ENCODE measurements at places on chromosomes 1 and 21. TPM values are rescaled to one million over a fixed set of nuclear protein-coding genes. Genes with fewer than 3 reads are reported as not detected.
A peak's percentile ranks its signal among the peaks of the same experiment; 100 is the strongest.

DNA sequence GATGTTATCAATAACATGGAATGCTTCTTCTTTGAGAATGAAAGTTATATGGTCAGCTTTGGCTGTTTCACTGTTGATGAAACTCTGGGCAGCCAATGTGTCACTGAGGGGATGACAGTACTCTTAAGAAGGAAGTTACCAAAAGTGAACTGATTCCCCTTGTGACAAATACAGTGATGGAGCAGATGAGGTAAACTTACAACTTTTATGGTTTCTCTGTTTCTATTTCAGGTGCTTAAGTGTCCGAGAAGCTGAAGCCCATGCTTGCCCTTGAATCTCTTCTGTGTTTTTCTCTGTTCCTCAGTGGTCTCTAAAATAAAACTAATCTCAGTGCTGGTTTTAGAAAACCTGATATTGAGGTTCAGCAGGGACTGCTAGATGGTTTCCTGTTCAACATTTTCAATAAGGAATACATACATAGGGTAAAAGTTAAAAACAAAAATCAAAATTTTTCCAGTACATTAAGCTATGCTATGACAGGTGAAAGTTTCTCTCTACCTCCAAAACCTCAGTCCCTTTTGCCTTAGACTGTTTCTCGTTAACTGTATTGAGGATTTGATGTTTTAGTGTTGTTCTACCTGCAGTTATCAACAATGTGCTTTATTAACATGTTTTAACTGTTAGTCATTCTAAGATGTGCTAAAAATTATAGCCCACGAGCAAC, 454.4 kb upstream of the ADGRL4 start:
- no peak for DNase-seq

- DNase-seq: no peak
These were observed 34.7 kb downstream of the RNF11 start for GRCh38 chr1:51270751-51271150.

RPL11 gene
- 1,701 TPM for total RNA-seq

ST6GALNAC3 gene
- 2.5 TPM for total RNA-seq

SLC35D1 gene
- 10.5 TPM for total RNA-seq

RGS13 gene
- total RNA-seq: not detected

S100B gene
- not detected for total RNA-seq

DNA sequence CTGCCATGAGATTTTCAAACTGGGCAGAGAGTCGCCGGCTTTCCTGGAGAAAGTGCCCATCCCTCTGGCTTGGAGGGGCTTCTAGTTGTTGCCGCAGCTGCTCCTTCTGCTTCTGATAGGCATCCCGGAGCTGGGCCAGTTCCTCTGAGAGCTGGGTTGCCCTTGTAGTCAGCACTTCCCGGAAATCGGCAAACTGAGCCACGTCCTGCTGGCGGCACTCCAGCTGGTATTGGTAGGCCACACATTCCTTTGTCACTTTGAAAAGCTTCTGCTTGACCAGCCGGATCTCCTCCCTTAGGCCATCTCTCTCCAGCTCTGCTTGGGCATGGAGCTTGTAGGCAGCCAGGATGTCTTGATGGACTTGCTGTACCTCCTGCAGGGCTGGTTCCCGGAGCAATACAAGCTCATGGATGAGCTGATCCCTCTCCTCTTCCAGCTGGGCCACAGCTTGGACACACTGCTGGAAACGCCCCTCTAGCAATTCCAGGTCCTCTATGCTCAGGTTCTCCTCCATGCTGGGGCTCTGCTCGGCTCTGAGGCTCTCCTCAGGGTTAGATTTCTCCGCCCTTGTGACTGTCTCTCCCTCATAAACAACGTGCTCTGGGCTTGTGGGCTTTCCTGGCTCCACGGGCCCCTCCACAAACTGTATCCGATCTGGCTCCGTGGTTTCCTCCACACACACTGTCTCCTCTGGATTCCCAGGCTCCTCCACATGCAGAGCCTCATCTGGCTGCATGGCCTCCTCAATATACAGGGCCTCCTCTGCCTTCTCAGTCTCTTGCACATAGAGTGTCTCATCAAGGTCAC, 7.3 kb downstream of the SYNC start:
- DNase-seq: no peak

DNA sequence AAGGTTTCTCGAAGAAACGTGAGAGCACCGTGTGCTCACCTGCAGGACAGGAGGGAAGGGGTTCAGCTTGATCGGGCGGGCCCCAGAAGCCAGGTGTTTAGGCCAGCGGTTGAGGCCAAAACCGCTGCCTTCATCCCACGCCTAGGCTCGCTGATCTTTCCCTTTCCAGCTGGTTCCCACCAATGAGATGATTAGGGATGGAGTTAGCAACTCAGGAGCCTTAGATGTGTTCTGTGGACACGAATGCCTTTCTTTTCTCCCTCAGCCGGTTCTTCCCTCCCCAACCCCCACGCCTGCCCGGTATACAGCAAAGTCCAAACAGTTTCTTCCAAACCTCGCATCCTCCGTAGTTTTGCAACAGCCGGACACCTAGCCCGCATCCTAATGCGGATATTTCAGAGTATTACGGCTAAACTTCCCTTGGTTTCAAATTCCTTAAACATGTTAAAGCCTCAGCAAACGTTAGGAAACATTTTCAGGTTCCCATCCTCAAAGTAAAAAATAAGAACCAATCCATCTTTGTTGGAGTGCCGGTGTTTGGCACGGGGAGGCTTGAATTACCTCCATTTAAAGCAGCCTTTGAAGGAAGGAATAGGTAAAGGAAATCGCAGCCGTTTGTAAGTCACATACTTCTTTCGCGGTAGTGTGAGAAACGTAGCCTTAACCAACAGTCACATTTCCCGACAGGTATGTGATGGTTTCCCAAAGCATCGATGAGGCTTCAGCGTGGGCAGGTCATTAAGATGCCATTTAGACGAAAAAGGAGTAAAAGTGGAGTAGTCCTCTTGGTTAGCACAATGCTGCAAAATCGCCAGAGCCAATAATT, 1.1 kb downstream of the LRRC8C start:
- peak; percentile 58 for DNase-seq

- no peak for DNase-seq
These were observed 5.7 kb downstream of the C1orf210 start for GRCh38 chr1:43279666-43280065.

TRAF3IP3 gene
- total RNA-seq: 113 TPM

LCE1E gene
- total RNA-seq: not detected

DNA sequence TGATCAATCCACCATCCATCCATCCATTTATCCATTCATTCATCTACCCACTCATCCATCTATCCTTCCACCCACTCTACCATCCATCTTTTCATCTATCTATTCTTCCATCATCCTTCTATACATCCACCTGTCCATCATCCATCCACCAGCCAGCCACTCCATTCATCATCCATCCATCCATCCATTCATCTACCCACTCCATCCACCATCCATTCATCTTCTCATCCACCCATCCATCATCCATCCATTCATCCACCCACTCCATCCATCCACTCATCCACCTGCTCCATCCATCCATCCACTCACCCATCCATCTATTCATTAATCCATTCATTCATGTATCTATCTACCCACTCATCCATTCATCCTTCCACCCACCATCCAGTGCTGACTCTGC, 127.9 kb upstream of the TMPRSS2 start:
- no peak for DNase-seq

Data from activated naive CD4-positive, alpha-beta T cell treated with anti-CD3 and anti-CD28 coated beads for 36 hours (primary cell).